Right hindlimb (tissue), 1 donor: ENCODE measurements at places on chromosomes 4 and X.

- no peak for DNase-seq
These were observed 31.2 kb downstream of the SLC2A9 start for GRCh38 chr4:9989918-9990635.

DNA sequence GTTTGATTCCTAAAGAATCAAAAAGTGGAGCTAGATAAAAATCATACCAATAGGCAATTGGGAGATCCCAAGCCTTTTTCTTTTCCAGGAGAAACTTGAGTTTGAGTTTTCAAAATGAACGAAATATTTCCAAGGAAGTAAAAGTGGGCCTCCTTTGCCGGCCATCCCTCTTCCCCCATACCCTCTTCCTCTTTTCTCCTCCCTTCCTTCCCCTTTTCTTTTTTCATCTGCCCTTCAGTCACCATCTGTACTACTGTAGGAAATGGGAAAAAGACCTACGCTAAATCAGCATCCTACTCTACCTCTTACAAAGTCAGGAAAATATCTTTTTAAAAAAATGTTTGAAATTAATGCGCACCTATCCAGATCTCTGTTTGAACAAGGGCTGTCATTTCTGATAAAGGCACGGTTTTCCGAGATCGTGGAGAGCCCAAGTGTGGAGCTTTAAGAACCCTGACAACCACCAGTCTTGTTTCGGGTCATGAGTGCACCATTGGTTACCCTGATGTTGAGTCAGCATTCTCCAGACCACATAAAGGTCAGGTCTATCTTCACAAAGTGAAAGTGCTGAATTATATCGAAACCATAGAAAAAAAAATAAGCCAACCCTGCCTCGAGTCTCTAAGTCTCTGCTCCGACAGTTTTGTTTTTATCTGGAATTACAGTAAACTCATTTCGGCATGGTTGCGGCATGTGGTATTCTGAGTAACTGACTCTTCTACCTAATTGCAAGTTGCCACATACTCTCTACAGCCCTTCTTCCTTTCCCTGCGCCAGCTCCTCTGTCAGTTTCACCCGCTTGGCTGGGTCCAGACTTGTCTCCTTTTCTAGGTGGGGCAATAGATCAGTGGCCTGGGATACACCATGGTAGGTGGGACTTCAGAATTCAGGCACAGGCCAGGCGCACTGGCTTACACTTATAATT, 140.2 kb upstream of the KLF3 start:
- DNase-seq, result peak; percentile 19

DNA sequence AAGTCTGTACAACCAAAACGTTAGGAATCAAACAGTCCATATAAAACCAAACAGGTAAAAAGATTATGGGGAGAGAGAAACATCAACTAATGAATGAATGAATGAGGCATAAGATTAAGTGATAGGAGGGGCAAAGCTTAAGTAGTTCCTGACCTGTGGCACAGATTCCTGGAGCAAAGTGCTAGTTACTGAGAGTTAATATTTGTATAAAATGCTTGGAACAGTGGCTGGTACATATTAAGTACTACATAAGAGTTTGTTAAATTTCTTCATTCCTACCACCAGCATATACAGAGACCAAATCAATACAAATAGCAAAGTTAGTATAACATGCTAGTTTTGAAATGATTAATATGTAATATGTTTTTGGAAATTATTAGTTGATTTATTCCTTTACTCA, 363.7 kb downstream of the ADAM29 start:
- no peak for DNase-seq

DNA sequence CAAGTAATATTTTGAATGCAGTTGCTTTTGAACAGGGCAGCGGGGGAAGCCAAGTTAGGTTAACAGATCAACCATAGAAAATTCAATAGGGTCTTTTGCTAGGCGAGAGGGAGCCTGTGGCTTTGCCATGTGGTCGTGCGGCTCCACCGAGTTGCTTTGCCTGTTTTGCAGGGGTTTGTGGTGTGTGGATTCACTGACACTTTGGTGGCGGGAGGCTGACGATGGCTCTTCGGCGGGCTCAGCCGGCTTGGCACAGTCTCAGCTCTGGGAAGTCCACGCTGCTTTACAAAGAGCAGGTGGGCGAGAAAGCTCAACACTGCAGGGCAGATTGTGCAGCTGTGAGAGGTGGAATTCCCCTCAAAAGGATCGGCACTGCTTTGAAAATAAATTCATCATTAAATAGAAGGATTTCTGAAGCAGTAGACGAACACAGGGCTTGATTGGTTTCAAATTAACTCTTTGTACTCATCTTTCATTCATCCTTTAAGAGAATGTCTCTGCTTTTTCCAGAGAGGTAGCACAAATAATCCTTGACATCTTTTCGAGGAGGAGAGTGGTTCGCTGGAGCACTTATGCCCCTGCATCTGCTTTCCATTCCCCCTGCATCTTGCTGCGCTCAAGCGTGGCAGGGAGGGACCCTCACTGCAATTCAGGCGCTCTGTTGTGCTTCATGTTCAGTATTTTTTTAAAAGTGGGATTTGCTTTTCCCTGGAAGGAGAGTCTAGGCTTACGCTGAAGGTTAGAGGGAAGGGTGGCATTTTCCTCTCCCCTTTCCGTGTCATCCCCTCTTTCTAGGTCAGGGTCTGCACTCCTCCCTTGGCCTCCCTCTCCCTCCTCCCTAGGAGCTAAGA, 201.8 kb upstream of the LEF1 start:
- no peak for DNase-seq

GRCh38 chr4:176856421-176856820, 63.7 kb upstream of the VEGFC start:
- DNase-seq, result no peak

DNA sequence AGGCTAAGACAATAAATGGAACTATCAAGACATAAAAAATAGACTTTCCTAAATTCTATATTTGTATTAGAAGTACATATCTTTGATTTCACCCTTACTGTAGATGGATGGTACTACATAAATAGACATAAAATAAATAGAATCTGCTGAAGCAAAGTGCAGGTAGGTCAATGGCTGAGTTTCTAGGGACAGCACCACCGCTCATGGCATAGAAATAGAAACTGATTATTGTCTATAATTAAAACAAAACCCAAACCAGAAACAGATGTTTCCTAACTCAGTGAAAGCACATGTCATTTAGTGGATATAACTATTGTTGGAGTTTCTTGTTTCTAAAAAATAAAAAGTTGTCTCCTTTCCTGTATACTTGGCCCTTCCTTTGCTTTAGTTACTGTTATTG, 387.3 kb upstream of the ADGRL3 start:
- no peak for DNase-seq

GRCh38 chr4:185839194-185839712, 27.3 kb upstream of the SORBS2 start:
- DNase-seq, result peak; percentile 63

DNA sequence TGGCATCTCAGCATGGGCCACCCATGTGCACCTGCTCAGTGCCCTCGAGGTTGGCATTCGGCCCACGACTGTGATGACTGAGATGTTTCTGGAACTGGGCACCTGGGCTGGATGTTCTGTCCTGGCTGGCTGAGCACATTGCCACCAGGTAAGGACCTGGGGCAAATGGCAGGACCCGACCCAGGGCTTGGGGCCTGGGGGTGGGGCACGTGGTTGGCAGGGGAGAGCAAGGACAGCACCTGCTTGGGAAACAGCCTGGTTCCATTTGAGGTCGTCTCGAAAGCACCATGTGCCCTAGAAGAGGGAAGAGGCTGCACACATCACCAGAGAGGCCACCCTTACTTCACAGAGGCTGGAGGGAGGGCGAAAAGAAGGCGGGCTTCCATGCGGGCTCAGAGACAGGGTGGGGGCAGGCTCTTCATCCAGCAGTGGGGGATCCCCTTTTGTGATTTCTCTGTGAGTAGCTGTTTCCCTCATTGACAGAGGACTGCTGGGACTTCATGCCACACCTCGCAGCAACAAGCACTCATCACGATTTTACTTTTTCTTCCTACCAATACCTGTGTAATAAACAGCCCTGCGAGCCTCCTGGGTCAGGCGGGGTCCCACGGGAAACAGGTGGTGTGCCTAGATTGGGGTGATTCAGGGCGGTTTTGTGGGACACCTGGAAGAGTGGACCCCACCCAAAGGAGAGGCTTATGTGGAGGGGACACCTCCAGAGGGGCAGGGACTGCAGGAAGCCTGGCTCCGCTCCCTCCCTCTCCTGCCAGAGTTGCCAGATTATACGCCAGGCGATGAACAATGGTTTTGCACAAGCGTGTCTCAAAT, 12.0 kb downstream of the TMEM187 start:
- DNase-seq, result no peak

- DNase-seq, result peak; percentile 28
These were observed 172.0 kb upstream of the IL15 start for GRCh38 chr4:141464366-141464765.

DNA sequence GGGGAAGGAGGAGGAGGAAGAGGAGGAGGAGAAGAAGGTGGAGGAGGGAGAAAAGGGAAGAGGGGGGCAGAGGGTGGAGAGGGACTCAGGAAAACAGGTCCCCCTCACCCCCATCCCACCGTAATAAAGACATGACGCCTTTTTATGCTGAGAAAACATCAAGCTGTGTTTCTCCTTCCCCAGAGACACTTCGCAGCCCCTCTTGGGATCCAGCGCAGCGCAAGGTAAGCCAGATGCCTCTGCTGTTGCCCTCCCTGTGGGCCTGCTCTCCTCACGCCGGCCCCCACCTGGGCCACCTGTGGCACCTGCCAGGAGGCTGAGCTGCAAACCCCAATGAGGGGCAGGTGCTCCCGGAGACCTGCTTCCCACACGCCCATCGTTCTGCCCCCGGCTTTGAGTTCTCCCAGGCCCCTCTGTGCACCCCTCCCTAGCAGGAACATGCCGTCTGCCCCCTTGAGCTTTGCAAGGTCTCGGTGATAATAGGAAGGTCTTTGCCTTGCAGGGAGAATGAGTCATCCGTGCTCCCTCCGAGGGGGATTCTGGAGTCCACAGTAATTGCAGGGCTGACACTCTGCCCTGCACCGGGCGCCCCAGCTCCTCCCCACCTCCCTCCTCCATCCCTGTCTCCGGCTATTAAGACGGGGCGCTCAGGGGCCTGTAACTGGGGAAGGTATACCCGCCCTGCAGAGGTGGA, 45.3 kb upstream of the SHOX start:
- DNase-seq, result no peak

GRCh38 chr4:60814549-60814948, 385.6 kb upstream of the ADGRL3 start:
- DNase-seq, result no peak

DNA sequence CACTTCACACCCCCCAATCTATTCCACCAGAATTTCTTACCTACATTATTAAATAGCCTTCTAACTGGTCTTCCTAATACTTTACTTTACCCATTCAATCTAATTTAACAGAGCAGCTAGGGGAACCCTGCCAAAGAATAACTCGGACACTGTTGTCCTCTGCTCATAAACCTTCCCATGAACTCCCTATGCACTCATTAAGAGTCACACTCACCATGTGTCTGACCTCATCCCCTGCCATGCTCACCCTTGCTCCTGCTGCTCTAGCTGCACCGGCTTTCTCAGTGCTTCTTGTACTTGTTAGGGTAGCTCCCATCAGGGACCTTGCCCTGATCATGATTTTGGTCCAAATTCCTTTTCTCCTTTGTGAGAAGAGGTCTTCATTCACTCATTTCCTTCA, 54.6 kb upstream of the GUCY1A1 start:
- DNase-seq, result no peak

- no peak for DNase-seq
These were observed 8.6 kb downstream of the GPM6B start for GRCh38 chrX:13808293-13808692.

DNA sequence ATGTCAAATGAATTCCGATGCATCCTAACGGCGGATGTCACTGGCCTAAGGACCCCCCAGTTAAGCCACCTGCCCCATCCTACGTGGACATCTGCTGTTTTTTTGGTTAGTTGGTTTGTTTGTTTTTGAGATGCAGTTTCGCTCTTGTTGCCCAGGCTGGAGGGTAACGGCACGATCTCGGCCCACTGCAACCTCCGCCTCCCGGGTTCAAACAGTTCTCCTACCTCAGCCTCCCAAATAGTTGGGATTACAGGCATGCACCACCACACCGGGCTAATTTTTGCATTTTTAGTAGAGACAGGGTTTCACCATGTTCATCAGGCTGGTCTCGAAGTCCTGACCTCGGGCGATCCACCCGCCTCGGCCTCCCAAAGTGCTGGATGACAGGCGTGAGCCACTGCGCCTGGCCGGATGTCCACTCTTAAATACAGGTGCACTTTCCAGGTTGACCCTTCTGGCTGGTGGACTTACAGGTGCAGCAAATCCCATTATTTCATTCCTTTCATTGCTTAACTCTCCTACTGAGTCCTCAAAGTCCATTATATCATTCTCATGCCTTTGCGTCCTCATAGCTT, 206.2 kb downstream of the CRLF2 start:
- DNase-seq, result no peak

- no peak for DNase-seq
These were observed 5.3 kb upstream of the MAMLD1 start for GRCh38 chrX:150357790-150358189.

DNA sequence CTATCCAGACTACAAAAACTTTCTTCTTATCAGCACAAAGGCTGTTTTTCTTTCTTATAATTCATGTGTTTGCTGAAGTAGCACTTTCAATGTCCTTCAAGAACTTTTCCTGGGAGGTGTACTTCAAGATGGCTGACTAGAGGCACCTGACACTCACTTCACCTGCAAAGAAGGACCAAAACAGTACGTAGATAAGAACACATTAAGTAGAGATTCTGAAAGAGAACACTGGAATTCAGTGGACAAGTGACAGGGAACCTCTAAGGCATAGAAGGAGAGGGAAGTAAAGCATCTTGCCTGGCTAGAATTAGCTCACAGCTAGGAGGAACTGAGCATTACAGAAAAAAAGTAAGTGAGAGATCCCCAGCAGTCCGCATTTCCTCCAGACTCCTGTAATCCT, 21.7 kb upstream of the BMP15 start:
- no peak for DNase-seq

DNA sequence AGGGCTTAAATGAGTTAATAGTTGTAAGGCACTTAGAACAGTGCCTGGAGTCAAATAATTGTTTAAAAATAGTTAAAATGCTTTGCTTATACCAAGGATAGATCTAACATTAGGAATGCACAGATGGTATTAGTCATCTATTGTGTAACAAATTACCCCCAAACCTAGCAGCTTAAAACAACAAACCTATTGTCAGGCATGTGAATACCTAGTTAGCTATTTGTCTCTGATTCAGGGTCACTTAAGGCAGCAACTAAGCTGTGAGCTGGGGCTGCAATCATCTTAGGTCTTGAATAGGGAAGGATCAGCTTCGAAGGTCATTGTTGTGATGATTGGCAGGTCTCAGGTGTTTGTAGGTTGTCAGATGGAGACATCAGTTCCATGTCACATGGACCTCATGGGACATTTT, 42.4 kb upstream of the AGA start:
- DNase-seq, result no peak

- no peak for DNase-seq
These were observed 234.5 kb upstream of the AGTR2 start for GRCh38 chrX:115936008-115936407.
